ENCODE measurements at places on chromosomes 4 and X.

- DNase-seq: no peak
Measured at GRCh38 chrX:80879143-80879542, 69.5 kb upstream of the BRWD3 start.

DNA sequence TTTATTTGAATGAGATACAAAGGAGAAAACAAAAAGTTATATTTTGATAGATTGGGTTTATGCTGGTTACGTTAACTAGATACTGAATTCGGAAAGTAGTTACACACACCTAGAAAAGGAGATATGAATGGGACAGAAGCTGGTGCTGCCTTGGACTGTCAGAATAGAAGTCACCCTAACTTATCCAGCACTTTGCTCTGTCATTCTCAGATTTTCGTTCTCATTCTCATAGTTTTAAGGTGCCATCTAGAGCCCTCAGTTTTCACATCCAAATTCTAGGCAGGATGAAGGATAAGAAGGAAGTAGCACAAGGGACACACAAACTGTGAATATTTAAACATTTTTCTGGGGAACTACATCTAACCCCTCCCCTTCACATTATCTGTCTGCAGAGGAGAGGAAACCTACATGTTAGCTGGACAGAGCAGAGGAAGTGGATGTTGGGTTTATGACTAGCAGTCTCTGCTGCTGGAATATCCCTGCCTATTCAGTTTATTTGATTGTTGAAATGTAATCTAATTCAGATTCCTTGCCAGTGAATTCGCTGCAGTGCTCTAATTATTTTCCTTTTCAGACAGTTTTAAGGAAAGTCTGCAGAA lies 521.9 kb downstream of the FAT4 start:
- DNase-seq: no peak

- DNase-seq: peak; percentile 50
Measured at GRCh38 chrX:13646154-13646549, 6.8 kb upstream of the TCEANC start.

DNA sequence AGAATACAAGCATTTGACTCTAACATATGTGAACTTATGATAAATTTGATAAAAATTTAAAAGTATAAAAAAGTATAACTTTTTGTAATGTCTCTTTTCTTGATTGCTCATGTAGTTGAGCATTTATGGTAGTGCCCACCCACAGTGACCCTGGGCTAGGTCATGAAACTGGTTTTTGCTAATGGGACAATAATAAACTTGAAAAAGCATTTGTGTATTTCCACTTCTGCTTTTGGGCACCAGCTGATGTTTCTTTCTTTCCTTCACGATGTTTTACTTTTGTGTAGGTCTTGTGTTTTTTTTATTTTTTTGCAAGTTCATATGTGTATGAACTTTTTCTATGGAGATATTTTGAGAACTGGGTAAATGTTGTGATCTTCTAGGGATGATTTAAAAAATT lies 313.1 kb downstream of the CBLL2 start:
- no peak for DNase-seq

DNA sequence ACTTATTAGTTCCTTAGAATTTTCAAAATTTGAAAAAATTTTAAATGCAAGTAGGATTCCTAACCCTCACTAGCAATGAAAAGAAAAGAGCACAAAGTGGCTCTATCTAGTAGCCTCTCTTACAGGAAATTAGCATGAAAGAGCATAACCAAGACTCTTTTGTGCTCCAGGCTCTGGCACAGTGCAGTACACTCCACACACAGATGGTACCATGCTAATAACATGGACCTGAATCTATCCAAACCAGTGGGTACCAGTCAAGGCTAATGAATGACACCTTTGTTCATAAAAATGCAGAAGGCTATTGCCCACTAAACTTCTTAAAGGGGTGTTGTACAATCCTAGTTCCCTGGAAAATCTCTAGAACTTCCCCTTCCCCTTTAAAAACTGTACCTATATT lies 119.0 kb downstream of the MANBA start:
- no peak for DNase-seq

GRCh38 chr4:169627307-169627706 lies 6.9 kb downstream of the CLCN3 start:
- DNase-seq: no peak

- no peak for DNase-seq
Measured at GRCh38 chr4:77631276-77631675, 25.7 kb downstream of the CXCL13 start.

GRCh38 chr4:109592367-109592766 lies 32.3 kb downstream of the MCUB start:
- no peak for DNase-seq

DNA sequence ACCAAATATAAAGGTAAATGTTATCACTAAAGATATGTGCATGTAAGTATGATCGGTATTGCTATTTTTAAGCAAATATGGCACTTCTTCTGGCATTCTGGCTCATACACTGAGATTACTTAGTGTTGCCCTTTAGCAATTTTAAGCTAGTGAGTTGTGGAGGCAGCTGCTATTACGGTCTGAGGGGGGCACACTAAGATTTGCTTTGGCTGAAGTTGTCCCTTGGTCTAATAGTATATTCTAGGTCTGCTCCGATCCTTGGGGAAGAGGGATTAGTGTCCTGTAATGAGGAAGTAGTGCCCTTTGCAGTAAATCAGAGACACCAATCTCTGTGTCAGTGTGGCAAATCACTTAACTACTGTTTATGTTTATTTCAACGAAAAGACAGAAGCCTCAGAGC lies 196.5 kb upstream of the FTHL17 start:
- DNase-seq: no peak

- no peak for DNase-seq
Measured at GRCh38 chrX:67654301-67654700, 110.5 kb downstream of the AR start.

DNA sequence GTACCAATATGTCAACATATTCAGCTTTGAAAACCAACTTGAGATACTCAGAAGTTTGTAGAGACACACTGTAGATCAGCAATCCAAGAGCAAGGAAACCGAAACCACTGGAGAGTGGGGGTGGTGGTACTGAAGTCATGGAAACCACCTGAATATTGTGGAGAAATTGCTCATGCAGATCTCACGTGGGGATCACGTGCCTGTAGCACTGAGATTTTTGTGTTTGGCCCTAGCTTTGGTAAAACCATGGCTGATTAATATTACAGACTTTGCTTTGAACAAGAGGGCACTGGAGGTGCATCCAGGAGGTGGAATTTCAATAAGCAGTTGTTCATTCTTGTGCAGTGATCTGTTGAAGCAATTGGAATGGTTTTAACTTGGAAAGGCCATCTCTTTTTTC lies 47.2 kb downstream of the GBA3 start:
- DNase-seq: no peak

DNA sequence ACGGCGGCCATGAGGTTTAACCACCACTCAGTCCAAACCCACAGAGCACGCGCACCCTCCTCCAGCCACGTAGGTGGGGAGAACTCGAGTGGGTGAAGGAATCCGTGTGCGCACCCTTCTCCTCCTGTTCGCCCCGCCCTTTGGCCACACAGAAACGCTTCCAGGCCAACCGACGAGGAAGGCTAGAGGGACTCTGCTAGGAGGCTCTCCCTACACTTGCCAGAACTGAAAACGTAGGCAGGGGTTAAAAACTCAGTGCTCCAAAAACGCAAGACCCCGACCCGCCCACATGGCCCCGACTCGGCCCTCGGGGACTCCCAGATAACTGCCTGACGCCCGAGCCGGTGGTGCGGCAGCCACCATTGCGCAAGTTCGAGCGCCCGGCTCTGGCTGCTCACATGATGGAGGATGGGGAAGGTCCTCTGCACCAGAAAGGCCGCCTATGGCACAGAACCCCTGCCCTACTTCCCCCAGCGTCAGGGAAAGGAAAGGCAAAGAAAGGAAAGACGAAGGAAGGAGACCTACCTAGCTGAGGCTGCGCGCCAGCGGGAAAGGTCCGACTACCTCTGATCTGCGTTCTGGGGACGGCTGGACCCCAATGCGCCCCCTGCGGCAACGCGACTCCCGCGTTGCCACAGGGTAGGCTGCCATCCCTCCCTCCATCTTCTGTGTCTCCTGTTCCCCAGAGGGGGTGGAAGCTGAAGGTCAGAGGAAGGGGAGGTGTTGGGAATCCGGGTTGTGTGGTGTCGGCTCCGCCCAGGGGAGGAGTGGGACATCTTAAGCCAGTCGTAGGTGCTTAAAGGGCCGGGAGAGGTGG lies 201.9 kb upstream of the AGTR2 start:
- DNase-seq: peak; percentile 46

DNA sequence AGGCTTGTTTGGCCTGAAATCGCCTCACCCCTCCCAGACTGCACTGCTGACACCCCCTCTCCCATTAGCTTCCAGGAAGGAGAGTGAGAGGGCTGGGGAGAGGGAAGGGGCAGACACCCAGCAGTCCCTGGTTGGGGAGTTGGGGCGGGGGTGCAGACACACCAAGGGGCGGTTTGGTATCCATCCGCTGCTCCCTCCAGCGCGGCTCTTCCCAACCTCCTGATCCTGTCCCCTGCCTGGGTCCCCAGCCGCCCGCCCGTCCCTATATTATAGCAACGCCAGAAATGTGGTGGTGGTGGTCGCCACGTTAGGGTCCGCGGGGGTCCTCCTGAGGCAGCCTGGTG lies 24.9 kb downstream of the GPRASP3 start:
- DNase-seq: no peak

DNA sequence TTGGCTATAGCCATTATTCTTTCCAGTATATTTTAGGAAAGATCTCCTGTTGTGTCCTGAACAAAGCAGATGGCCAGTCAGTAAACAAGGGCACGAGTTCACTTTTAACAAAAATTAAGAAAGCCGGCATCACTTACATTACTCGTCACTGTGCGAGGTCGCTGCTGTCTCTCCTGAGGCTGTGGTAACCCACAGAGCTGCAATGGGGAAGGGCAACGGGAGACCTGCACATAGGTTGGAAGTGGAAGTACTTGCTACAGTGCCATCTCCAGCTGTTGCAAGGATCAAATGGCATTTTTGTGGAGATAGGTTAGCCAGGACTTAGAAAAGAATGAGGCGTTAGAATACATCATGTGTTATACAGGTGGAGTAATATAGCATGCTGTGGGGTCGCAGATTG lies 132.2 kb downstream of the KLHL8 start:
- DNase-seq: no peak

DNA sequence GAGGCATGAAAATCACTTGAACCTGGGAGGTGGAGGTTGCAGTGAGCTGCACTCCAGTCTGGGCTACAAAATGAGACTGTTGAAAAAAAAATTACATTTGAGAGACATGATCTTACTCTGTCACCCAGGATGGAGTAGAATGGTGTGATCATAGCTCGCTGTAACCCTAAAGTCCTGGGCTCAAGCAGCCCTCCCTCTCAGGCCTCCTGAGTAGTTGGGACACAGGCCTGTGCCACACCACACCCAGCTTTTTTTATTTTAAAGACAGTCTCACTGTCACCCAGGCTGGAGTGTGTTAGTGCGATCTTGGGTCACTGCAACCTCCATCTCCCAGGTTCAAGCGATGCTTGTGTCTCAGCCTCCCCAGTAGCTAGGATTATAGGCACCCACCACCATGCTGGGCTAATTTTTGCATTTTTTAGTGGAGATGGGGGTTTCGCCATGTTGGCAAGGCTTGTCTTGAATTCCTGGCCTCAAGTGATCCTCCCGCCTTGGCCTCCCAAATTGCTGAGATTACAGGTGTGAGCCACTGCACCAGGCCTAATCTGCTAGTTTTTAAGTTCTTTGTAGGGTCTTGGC lies 6.1 kb downstream of the RPS3A start:
- no peak for DNase-seq

DNA sequence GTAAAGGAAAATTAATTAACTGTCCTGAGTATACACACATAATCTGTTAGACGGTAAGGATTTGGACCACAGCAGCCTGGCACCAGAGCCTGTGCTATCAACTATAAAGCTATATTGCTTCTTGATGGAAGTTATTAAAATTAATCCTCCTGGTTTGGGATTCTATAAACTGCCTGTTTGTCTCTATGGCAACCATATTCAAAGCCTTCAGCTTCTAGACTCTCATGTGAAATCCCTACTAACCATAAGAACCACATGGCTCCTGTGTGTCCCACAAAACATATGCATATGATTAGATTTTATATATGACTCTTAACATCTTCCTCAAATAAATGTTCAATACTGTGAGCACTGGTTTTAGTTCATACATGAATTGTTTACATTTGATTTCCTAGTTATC lies 380.8 kb downstream of the ANKRD50 start:
- DNase-seq: no peak

- no peak for DNase-seq
Measured at GRCh38 chr4:130403221-130403620, 1307.3 kb downstream of the C4orf33 start.

GRCh38 chr4:151676301-151676700 lies 84.5 kb downstream of the GATB start:
- no peak for DNase-seq

GRCh38 chr4:157363360-157363759 lies 142.8 kb downstream of the GRIA2 start:
- DNase-seq: no peak

DNA sequence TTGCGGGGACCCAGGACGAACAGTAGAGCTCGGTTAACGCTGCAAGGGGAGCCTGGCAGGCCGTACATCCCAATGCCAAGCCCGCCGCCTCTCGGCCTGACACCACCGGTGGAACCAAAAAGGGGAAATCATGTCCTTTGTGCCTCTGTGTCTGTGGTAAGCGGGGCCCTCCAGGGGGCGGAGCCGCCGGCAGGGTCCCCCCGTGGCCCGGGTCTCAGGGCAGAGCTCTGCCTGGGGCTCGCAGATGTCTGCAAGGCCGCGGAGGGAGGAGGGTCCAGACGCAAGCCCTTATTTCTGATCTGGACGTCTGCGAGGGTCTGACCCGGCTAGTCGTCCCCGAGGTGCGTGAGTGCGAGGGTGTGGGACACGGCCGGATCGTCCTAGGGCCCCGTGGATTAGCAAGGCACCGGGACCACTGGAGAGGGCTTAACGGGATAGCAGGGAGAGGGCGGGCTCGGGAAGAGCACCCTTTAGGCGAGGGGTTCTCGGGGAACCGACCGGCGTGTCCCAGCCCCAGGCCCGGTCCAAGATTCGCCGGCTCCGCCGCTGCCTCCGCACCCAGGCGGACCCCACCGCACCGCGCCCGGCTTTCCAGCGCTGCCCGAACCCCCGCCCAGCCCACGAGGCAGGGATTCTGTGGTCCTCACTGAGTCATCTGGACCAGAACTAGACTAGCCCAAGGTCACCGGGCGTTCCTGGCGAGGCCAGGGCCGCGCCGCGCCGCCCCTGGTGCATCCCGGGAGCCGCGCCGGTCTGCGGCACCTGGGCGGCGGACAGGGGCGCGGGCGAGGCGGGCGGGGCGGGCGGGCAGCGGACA lies 863 bp upstream of the FAM193A start:
- peak; percentile 62 for DNase-seq

GRCh38 chrX:122790376-122791095 lies 393.5 kb upstream of the GRIA3 start:
- DNase-seq: no peak

DNA sequence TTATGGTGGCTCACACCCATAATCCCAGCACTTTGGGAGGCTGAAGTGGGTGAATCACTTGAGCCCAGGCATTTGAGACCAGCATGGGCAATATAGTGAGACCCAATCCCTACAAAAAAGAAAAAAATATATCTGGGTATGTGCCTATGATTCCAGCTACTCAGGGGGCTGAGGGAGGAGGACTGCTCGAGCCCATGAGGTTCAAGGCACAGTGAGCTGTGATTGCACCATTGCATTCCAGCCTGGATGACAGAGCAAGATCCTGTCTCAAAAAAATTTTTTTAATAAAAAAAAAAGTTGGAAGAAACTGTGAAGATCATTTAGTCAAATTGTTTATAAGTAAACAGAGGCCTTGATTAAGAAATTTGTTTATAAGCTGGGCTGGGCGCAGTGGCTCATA lies 39.7 kb downstream of the KLHL8 start:
- DNase-seq: no peak
